CD4-positive, alpha-beta T cell treated with Interleukin-21 for 1 hour (primary cell): ENCODE measurements at places on chromosomes 4 and X.
A peak's percentile ranks its signal among the peaks of the same experiment; 100 is the strongest.

- DNase-seq = no peak
These were observed 61.7 kb downstream of the MAML3 start for GRCh38 chr4:140092094-140092851.

GRCh38 chrX:133923548-133923947 lies 61.8 kb downstream of the GPC3 start:
- no peak for DNase-seq

DNA sequence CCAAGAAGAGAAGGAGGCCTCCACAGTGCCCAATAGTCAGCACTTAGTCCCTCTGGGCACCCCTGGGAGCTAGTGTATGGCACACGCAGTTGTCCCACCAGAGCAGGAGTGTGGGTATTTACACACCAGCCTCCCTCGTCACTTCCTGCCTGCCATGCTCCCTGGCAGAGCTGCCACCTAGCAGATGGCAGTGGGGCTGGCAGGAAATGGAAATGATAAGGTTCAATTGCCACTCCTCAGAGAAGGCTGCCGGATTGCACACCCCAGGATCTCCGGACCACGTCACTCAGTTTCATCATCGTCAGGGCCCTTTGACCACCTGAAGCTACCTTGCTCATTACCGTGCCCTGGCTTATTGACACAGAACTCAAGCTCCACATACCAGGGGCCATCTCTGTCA lies 173.3 kb upstream of the PSAPL1 start:
- DNase-seq = no peak

DNA sequence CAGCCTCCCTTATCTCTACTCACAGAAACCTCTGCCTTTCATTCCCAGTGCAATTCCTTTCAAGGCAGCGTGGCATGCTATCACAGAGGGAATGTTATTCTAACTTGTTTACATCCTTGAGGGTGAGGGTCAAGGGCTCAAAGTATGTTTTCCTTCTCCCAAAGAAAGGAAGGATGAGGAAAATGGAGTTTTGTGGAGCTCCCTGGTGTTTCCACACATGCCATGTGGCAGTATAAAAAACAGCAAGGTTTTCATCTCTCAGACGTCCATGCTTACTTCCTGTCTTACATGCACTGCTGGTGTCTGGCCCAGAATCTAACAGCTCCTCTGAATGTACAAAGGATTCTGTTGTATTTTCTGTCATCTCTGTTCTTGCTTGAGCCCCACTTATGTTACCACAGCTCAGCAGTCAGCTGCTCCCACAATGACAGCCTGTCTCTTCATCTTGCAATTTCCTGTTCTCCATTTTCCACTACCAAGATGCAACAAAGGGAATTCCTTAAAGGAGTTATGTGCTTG lies 128.0 kb downstream of the SNCA start:
- no peak for DNase-seq

DNA sequence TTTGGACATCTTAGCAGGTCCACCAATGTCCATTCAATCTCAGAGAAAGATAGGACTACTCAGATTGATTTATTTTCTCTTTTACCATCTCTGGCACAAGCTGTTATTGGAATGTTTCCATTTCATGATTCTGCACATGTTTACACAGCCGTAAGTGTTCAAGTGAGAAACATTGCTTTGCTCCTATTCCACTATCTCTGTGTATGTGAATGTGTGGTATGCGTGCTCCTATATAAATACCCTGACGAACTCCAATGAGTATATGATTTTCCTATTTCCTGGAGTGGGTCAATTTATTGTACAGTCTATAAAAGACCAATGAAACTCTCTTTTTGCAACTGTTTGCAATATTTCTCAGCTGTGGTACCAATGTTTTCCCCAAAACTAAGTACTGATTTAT lies 221.0 kb upstream of the GALNT7 start:
- DNase-seq = no peak

- no peak for DNase-seq
These were observed 1165.8 kb upstream of the ADGRL3 start for GRCh38 chr4:60034361-60034760.

DNA sequence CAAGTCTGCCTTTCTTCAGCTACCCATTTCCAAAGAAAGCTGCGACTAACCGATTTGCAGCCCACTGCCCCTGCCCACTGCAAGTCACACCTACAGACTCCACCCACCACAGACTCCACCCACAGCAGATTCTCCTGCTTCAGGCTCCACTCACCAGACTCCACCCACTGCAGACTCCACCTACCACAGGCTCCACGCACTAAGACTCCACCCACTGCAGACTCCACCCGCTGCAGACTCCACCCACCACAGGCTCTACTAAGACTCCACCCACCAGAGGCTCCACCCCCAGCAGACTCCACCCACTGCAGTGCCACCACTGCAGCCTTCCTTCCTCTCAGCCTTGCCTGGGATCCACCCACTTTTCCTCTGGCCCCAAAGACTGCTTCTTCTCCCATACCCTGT lies 41.3 kb downstream of the ABLIM2 start:
- DNase-seq = peak; percentile 29

DNA sequence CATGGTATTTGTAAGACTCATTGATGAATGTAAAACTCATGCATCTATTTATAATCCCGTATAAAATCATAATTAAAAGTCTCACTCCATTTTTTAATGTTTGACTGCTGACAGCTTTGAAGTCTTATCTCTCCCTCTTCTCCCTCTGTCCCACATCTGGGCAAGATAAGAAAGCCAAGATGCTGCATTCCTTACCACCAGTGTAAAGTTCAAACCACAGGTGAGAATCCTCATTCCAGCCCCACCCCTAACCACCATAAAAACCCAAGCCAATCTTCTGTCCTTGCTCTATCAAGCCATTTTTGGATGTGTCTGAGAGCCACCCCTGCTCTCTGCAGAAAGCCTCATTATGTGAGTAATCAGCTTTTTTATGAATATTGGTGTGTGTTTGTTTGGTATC lies 59.3 kb upstream of the MAGED1 start:
- no peak for DNase-seq

GRCh38 chr4:75046641-75047040 lies 113.7 kb downstream of the PARM1 start:
- DNase-seq = no peak

DNA sequence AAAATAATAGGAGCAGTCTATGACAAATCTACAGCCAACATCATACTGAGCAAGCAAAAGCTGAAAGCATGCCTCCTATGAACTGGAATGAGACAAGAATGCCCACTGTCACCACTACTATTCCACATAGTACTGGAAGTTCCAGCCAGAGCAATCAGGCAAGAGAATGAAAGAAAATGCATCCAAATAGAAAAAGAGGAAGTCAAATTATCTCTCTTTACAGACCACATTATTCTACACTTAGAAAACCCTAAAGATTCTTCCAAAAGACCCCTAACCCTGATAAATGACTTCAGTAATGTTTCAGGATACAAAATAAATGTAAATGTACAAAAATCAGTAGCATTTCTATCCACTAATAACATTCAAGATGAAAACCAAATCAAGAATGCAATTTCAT lies 249.0 kb downstream of the STK32B start:
- DNase-seq = no peak

GRCh38 chr4:100095729-100096595 lies 94.3 kb downstream of the DDIT4L start:
- peak; percentile 63 for DNase-seq

DNA sequence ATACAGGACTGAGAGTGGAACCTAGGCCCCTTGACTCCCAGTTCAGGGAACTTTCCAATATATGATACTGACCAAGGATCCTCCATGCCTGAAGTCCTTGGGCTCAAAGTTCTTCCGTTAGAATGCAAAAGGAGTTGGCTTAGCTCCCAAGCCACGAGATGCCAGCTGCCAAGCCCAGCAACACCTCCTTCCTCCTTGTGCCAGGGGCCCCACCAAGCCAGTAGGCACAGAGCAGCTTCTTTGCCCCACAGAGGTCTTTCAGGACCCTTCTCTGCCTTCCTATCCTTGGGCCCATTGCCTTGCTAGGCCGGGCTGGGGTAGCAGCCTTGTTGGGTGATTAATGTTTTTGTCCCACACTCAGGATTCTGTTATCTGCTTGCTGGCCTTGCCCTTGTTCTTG lies 105.6 kb downstream of the EFNB1 start:
- DNase-seq = no peak

DNA sequence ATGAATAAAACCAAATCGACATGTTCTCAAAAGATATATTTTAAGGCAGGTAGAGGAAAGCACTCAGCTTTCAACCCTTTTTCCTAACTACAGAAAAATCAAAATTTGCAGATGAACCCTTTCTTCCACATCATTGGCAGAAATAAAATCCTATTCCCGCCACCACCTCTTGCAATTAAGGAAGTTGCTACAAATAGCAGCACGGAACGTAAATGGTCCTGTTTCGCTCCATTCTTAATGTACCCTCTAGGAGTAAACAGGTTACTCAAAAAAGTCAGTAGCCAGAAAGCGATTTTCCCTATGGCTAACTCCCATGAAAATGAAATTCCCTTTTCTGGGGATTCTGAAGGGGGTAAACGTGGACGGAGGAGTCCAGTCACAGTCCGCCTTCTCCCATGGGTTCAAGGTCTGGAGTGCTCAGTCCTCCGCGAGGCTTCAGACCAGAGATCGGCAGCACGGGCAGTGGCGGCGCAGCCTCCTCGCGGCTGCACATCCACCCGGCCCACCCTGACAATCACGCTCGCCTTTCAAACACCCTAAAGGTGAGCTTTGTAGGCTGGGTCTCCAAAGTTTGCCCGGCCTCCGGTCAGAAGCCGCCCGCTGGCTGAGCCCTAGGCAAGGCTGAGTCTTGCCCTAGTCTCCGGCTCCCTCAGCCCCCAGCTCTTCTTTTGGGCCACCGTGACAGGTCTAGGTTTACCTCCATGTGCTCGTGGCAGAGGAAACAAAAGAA lies 1.8 kb downstream of the ATP11C start:
- peak; percentile 4 for DNase-seq

GRCh38 chrX:24692305-24692704 lies 1.4 kb upstream of the POLA1 start:
- no peak for DNase-seq

- DNase-seq = no peak
These were observed 17.7 kb upstream of the LAMP2 start for GRCh38 chrX:120486786-120487185.

DNA sequence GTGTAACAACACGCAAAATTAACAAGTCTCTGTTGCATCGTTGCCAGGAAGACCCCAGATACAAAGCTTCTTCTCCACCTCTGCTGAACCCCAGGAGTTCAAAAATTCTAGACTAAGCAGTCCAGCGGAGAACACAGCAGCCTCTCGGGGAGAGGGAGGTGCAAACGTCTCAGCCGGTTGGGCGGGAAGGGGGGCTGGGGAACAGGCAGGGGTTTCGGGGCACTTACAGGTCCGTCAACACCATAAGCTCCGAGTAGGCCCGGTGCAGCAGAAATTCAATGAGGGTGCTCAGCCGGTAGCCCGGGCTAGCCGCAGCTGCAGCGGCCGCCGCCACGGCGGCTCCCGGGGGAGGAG lies 394 bp downstream of the MED14 start:
- DNase-seq = peak; percentile 30

DNA sequence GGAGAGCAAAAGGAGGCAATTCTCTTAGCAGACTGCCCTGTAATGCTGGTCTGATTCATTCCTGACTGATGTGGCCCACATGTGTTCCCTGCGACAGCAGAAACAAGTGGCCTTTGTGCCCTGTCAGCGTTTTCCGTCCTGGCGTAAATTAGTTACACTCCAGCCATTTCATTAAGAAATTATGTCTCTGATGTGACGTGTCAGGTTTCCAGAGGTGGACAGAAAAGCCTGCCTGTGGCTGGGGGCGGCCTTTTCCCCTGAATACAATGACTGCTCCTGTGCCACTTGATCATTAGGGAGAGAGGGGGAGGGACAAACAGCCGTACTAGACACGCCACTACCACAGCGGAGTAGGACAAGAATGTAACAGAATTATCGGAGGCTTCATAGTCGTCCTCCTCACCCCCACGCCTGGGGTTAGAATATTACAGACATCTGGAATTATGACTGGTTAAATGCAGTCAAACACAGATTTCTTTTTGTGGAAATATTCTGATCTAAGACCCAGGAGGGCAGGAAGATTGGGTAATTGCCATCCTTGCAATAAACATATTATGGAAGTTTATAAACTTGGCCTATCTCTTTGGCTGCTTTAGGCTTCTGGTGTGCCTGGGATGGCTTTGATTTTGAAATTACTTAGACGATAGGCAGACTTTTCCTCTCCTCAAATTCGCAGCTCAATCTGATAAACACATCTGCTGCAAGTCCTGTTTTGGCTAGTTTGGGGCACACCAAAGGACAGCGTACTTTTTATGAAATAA lies 146.2 kb upstream of the BCOR start:
- DNase-seq = no peak

- DNase-seq = no peak
These were observed 36.4 kb downstream of the EDA2R start for GRCh38 chrX:66602381-66602938.

- DNase-seq = no peak
These were observed 26.5 kb upstream of the ANAPC4 start for GRCh38 chr4:25350561-25350960.

DNA sequence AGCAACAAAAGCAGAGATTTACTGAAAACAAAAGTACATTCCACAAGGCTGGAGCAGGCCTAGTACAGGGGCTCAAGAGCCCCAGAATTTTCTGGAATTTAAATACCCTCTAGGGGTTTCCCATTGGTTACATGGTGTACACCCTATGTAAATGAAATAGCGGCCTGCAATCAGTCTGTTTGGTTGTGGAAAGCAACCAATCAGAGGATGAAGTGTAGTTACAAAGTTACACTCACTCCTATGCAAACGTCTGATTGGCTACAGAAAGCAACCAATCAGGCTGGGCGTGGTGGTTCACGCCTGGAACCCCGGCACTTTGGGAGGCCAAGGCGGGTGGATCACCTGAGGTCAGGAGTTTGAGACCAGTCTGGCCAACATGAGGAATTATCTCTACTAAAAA lies 13.8 kb upstream of the TXLNG start:
- DNase-seq = no peak

DNA sequence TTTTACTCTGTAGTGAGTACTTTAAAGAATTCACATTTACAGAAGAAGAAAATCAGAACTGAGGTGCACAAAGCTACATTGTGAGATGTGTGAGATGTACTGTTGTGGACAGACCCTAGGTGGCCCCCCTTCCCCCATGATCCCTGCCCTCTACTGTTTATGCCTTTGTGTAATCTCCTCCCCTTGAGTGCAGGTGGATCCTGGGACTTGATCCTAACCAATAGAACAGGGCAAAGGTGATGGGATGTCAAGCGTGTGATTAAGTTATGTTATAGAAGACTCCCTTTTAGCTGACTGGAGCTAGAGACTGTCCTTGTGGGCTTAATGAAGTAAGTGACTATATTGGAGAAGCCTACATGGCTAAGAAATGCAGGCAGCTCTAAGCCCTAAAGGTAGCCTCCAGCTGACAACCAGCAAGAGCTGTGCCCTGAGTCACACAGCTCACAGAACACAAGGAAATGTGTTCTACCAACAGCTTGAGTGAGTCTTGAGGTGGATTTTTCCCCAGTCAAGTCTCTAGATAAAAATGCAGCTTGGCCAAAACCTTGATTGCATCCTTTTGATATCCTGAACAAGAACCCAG lies 225.2 kb upstream of the LEF1 start:
- DNase-seq = no peak

DNA sequence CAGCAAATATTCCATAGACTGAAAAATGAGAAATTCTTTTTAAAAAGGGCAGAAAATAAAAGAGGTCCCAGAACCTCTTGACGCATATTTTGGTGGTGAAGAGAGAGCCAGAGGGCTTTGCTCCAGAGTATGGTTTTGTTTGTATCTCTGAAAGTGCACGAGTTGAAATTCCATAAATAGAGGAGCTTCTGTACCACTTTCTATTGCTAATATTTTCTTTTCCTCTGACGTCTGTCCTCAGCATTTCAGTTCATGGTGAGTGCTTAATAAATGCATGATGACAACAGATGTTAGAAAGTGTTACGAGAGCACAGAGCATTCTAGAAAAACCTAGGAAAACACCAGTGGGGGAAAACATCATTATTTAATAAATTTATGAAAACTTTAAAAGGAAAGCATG lies 145.6 kb downstream of the AMELX start:
- DNase-seq = no peak
